Posterior vena cava (tissue), 2 donors: ENCODE measurements at places on chromosomes 11 and 22. TPM values are rescaled to one million over a fixed set of nuclear protein-coding genes. Genes with fewer than 3 reads are reported as not detected.

DNA sequence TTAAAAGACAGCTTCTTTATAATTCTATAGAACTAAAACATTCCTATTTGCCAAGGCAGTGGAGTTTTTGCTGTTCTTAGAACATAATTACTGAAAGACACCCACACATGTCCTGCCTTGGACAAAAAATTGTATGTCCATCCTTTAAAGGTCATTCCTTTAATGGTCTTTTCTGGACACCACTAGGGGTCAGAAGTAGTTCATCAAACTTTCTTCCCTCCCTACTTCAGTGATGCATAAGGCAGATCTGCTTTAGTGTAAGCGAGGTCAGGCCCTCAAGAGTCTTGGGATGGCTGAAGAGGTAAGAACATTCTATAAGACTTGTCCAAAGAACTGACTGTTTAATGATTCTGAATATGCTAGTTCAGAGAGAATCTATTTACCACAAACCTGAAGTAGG is 4.3 kb upstream of the OR51V1 start:
- no peak for DNase-seq

GRCh38 chr11:22520521-22520920 is 105.1 kb downstream of the FANCF start:
- no peak for DNase-seq

- peak; percentile 69 for DNase-seq
Observed at GRCh38 chr22:49969751-49970527, 9.4 kb downstream of the PIM3 start.

DNA sequence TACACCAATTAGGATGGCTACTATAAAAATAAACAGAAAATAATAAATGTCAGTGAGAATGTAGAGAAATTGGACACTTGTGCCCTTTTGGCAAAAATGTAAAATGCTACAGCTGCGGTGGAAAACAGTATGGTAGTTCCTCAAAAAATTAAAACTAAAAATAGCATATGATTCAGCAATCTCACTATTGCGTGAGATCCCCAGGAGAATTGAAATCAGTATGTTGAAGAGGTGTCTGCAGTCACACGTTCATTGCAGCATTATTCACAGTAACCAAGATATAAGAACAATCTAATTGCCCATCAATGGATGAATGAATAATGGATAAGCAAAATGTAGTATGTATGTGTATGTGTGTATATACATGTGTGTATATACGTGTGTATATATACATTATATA is 6.8 kb downstream of the OR52N2 start:
- no peak for DNase-seq

GRCh38 chr11:20559523-20560300 is 39.7 kb upstream of the SLC6A5 start:
- no peak for DNase-seq

- no peak for DNase-seq
Observed at GRCh38 chr11:19445771-19446170, 205.0 kb upstream of the E2F8 start.

- DNase-seq: no peak
Observed at GRCh38 chr11:113014262-113015097, 53.3 kb downstream of the NCAM1 start.

DNA sequence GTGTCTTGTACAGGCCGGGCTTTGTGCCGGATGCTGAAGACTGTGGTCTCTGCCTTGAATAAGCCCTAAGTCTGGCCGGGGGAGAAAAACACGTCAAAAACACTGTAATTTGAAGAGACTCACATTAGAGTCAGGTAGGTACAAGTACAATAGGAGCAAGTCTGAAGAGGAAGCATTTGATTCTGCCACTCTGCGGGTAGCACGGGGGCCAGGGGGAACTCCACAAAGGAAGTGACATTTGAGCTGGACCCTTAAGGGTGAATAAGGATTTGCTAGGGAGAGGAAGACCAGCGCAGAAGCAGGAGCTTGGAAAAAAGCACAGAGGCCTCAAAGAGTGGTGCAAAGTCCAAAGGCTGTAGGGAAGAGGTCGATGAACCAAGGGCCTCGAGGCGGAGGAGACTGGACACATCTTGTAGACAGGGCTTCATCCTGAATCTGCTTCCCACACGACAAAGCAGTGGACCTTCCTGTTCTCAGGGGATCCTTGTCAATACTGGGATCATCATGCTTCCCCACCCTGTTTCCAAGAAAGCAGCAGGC is 38.7 kb downstream of the BUD13 start:
- DNase-seq: peak; percentile 34

DNA sequence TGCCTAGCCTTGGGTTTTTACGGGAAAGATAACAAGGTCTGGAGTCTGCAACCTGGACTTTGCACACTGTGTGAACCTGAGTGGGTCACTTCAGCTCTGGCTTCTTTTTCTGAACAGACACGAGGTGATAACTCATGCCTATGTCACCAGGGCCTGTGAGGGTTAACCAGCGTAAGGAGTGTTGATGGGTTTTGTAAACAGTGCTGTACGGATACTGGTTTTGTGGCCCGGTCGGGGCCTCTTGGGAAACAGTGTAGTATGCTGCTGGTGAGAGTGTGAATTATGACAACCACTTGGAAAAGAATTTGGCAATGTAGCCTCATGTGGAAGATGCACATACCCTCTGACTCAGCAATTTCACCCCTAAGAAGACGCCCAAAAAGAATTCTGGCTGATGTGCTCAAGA is 266.8 kb downstream of the MN1 start:
- no peak for DNase-seq

DNA sequence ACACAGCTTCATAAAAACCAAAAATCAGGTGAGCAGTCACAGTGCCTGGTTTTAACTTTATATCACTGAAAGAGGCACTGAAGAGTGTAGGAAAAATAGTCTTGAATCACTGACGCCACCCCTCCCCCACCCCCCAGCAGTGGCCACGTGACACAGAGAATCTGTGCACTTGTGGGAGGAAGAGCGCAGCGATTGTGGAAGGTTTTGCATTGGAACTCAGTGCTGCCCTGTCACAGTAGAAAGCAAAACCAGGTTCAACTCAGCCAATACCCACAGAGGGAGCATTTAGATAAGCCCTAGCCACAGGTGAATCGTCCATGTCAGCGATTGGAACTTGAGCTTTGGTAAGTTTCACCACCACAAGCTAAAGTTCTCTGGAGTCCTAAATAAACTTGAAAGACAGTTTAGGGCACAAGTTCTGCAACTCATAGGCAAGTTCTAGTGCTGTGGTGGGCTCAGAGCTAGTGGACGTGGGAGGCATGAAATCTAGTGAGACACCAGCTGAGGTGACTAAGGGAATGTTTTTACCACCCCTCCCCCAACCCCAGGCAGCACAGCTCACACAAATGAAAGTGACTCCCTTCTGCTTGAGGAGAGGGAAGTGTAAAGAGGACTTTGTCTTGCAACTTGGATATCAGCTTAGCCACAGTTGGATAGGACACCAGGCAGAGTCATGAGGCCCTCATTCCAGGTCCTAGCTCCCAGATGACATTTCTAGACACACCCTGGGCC is 13.3 kb downstream of the OR52B2 start:
- no peak for DNase-seq

DNA sequence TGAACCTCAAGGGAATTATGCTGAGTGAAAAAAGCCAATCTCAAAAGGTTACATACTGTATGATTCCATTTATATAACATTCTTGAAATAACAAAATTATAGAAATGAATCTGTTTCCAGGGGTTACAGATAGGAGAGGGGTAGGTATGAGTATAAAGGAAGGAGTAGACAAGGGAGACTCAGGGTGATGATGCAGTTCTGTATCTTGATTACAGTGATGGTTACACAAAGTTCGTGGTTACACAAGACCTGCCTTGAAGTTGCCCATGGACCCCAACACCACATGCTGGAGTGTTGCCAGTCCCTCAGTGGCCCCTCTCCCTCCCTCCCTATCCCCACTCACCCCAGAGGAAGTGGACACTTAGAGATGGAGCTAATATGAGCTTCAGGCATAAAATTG is 20.3 kb downstream of the STK33 start:
- no peak for DNase-seq

DNA sequence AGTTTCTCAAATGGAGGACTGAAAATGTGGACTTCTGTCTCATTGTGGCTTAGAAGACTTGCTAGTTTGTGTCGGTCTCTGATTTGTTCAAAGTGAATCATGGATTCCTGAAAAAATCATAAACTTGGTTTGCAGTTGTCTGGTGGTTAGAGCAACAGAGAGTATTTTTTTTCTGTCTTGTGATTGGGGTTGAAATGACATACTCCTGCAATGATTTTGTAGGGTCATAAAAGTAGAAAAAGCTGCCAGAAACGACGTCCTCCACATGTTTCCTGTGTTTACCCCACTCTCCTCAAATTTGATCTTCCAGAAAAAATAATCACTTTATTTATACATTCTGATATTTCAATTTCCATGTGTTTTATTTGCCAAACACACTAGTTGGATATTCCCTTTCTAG is 219.2 kb upstream of the PGR start:
- DNase-seq: no peak

- DNase-seq: no peak
Observed at GRCh38 chr22:30828187-30829155, 133.8 kb downstream of the OSBP2 start.

DNA sequence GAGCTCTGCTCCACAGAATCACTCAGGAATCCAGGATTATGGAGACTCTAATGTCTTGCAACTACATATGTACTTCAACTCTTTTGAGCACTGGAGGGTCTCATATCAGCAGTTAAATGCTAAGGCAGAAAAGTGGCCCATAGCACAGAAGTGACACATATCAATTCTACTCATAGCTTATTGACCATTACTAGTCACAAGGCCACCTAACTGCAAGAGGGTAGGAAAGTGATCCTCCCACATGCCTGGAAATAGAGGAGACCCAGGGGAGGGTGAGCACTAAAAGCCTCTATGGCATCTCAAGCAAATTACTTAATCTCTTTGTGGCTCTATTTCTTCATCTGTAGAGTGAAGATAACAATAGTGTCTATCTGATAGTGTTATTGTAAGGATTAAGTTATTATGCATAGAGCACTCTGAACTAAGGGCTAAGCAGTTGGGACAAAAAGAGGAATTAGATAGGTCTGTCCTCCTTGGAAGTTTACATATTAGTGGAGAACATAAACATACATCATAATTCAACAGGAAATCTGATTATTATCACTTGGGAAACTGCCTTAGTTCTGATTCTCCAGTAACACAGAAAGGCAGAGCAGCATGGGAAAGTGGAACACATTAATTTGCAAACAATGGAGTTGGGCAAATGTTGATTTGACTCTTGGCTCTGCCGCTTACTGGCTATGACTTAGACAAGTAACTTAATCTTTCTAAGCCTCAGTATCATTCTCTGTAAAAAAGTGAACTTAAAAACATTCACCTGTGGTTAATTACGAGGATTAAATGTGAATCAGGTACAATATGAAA is 25.1 kb upstream of the USP47 start:
- DNase-seq: no peak

- DNase-seq: no peak
Observed at GRCh38 chr11:110029714-110030113, 63.5 kb upstream of the ZC3H12C start.

GRCh38 chr11:123775715-123776549 is 21.6 kb upstream of the OR6X1 start:
- DNase-seq: no peak

DNA sequence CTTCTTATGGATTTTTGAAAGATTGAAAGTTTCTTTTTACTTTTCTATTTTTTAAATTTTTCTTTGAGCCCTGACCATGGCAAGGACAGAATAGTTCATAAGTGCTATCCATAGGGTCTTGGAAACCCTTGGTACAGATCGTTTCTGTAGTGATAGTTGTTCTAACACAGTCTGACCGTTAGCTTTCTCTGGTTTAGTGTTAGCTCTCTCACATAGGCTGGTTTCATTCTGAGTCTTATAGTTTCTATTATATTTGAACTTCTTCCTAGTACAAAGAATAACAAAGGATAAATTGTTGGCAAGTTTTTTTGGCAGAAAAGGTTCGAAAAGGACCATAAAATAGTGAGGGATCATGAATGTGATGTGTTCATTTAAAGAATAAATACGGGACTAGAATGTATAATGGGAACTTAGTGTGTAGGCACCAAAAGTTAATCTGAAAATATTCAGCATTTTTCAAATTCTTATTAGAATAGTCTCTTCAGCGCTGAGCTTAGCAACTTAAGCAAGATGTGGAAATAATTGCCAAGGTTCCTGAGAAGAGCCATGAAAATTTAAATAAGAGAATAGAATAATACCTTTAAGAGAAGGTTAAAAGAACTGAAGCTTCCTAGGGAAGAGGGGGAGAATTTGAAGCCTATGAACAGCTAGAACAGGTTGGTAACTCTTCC is 24.1 kb downstream of the FDX1 start:
- DNase-seq: no peak

Gene DBX1
- total RNA-seq: not detected

Gene PHOX2A
- not detected for total RNA-seq

Gene MYBPC3
- 0.37 TPM for total RNA-seq
